Erythroblast (primary cell): ENCODE measurements at places on chromosomes 3 and 15.

DNA sequence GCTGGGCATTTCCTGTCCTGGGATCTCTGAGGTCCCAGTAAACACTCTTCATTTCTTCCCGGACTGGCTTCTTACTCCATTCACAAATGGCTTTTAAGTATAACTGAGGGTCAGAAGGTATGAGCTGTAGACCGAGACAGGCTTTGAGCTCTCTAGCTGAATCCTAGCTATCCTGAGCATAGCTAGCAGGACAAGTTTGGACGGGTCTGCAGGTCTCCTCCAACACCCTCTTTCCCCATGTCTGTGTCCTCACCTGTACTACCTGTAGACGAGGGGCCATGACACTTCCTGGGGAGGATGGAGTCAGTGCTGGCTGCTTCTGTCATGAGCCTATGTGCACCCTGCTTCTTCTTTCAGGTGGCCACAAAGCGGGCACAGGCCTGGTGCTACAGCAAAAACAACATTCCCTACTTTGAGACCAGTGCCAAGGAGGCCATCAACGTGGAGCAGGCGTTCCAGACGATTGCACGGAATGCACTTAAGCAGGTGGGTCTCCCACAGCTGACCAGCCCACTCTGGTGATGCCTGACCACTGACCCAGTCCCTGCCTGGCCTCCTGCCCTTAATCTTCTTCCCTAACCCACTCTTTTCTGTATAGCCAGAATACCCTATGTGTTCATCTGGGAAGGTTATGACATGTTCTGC lies 72.1 kb upstream of the ACAD9 start:
- DNase-seq: no peak

- DNase-seq: no peak
These were observed 11.9 kb downstream of the FAIM start for GRCh38 chr3:138620431-138620830.

DNA sequence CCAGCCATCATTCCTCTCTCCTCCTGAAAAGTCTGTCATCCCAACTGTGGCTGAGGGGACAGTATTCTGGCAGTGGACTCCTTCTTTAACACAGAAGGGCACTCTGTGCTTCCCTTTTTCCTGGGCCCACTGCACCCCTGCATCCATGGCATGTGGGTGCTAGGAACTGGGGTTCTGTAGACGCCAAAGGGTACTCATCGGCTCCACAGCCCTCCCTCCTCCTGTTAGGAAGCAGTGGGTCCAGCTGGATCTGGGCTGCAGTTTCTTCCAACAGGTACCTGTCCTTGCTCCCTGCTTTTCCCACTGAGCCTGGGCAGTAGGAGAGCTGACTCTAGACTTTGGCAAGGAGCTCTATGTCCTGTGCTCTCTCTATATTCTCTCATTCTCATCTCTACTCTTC lies 6.4 kb upstream of the MANF start:
- no peak for DNase-seq

DNA sequence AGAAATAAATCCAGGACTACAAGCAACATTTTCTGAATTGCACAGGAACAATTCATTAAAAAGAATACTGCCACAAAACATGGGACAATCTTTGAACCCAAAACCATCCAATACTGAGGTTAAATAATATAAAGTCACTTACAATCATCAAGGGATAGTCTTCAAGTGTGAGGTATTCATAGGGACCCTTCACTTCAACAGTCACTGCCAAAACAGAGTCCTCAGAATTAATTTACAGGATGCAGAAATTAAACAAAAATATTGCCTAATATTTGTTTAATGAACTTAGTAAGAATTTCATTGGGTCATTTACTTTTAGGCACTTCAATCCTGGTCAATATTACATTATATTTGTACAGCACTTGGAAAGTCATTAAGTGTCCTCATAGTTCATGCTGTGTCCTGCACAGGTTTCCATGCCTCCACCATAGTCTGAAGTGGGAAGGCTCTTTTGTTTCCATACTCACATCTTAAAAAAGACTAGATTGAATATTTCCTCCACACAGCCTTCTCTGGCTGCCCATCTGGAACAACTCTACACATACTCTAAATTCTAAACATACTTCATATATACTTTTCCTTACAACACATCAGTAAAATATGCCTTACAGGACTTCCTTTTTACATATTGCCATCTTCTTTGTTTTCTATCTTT lies 31.6 kb upstream of the VPS39 start:
- no peak for DNase-seq

DNA sequence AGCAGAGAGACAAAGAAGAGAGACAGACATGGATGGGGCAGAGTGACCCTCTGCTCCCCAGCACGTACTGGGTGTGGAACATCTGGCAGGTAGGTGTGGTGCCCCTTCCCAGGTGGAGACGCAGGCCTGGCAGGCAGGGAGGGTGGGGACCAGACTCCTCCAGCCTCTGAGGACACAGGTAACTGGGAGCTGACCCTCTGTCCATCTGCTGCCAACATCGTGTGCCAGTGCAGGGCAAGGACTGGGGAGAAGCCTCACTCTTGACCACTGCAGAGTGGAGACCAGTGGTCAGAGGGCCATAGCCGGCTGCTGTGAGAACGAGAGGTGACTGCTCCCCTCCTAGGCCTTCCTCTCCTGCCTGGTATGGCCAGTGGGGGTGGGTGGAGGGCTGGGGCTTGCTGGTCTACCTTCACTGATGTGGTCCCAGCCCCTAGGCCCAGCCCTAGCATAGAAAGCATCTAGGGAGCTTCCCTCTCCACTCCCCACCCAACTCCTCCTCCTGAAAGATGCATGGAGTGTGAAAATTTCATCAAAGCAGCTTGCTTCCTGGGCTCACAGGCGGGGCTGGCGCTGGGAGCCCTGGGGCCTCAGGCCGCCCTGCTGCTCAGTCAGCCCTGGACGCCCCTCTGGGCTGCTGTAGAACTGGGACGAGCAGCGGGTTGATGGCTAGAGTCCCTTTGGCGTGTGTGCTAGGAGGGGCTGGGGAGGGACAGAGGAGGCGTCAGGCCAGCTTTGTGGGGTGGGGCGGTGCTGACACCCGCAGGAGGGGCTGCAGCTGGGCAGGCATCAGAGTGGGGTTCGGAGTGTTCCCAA lies 90.3 kb downstream of the PLXNA1 start:
- no peak for DNase-seq
